Activated naive CD4-positive, alpha-beta T cell treated with anti-CD3 and anti-CD28 coated beads, Interleukin-2, amount 50 U/mL, for 72 hours (primary cell): ENCODE measurements at places on chromosomes 1 and 21. TPM values are rescaled to one million over a fixed set of nuclear protein-coding genes. Genes with fewer than 3 reads are reported as not detected.

DNA sequence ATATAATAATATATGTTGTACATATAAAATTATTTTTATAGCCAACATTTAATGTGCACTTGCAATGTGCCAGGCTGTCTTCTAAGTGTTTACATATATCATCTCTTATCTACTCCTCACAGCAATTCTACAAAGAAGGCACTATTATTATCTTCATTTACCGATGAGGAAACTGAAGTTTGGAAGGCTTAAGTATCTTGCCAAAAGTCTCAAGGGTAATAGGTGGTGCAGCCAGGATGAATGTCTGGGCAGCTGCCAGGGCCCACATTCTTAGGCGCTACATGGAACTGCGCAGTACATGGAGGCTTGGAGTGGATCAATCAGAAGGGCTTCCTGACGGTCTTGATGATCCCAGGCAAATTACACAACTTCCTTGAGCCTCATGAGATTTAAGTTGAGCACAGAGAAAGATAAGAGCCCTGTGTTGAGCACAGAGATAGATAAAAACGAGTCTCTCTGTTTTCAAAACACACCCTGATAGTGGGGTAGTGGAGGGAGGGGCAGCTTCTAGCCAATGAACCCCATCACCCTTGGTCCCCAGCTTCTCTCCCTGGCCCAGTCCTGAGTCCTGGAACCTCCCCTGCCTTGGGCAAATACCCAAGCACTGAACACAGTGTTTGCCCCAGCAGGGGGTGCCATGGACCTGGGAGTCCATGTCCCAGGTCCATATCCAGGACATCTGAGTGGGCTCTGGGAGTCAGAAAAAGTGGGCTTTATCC is 9.2 kb downstream of the POU3F1 start:
- no peak for DNase-seq

DNA sequence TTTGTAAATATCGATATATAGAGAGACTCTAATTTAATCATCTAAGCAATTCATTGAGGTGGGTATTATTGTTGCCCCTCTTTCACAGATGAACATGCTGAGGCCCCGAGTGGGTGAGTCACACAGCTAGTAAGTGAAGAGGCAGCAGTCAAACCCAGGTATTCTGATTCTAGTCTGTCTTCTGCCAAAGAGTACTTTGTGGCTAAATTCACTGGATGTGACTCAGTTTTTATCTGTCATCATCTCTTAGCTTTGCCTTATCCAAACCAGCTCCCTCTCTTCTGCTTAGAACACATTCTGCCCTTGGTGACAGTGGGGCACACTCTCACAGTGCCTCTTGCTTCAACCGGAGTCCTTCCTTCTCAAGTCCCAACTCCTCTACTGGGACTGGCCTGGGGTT is 11.5 kb downstream of the FCRL5 start:
- DNase-seq, result no peak

- no peak for DNase-seq
Measured at GRCh38 chr1:26278303-26278702, 1.6 kb upstream of the SH3BGRL3 start.

- DNase-seq, result no peak
Measured at GRCh38 chr1:36083635-36084496, at the start of gene TEKT2. Gene TEKT2 (plus strand): TSS chr1:36084094. CDS start chr1:36084922, 828 bp downstream.

DNA sequence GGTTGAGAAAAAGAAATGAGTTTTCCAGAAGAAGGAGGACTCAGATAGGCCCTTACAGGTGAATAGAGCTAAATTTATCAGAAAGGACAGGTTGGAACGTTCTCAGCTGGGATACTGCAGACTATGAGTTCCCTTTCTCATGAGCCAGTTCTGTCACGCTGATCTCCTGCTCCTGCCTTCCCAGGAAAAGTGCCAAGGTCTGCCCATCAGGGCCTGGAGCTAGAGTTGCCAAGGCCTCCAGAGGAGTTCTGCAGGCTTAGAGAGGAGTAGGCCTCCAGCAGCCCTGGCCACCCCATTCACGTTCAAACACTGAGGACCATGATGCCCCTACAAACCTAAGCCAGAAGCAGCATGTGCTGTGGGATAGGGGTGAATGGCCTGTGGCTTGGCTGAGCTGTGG is 126.8 kb upstream of the TNR start:
- no peak for DNase-seq

DNA sequence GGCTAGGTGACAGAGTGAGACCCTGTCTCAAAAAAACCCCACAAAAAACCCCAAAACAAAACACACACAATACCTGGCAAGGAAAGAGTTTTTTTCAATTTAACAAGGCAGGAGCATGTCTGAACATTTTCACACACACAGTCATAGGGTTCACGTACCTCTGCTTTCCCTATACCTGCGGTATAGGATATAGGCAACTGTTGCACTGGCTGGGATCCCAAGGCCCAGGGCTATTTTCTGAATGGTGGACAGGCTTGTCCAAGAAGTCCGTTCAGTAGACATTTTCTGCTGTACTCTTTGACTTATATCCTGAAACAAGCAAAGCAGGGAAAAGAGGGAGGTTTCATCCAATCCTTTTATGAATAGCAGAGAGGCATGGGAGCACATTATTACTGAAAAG is 7.6 kb downstream of the TDRKH start:
- no peak for DNase-seq

DNA sequence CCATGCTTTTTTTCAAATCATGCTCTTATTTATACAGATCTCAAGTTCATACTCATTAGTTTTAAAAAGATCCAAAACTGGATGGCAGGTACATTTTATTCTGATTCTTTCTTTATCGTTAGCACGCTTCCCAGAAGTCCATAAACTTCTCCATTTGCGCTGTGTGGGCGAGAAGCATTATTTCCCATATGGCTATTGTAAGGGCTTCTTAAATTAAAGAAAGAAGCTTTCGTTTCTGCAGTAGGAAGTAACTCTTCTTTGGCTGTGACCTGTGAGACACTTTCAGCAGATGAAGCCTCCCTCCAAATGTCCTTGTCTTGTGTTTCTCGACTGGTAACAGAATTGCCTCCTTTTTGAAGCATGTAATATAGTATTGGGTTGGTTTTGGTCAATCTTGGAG is 100.2 kb downstream of the NRIP1 start:
- no peak for DNase-seq

DNA sequence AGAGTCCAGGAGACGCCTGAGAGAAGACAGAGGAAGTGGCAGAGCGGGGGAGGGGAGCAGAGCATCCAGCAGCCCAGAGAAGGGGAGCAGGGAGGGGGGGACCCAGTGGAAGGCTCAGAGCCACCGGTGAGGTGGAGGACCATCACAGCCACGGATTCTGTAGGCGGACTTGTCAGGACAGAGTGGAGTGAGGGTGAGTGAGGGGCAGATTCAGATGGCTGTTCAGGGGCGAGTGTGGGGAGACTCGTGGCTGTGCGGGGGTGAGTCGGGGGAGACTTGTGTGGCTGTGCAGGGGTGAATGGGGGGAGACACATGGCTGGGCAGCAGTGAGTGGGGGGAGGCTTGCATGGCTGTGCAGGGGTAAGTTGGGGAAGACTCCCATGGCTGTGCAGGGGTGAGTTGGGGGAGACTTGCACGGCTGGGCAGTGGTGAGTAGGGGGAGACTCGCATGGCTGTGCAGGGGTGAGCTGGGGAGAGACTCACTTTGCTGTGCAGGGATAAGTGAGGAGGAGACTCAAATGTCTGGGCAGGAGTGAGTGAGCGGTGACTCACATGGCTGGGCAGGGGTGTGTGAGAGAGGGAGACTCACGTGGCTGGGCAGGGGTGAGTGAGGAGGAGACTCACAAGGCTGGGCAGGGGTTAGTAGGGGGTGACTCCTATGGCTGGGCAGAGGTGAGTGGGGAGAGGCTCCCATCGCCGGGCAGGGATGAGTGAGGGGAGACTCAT is 56.8 kb upstream of the ABCG1 start:
- DNase-seq, result no peak

The LCE1A gene
- total RNA-seq, result not detected

The FAM131C gene
- total RNA-seq, result not detected

The MMP23B gene
- total RNA-seq, result 1.6 TPM
